A673 (cell line): ENCODE measurements at places on chromosomes 11 and 22. TPM values are rescaled to one million over a fixed set of nuclear protein-coding genes. Genes with fewer than 3 reads are reported as not detected.

The CLDN5 gene
- 0.21 and 0.22 TPM in 2 replicates for total RNA-seq

The PACS1 gene
- total RNA-seq, result 75.7 and 79.1 TPM in 2 replicates

DNA sequence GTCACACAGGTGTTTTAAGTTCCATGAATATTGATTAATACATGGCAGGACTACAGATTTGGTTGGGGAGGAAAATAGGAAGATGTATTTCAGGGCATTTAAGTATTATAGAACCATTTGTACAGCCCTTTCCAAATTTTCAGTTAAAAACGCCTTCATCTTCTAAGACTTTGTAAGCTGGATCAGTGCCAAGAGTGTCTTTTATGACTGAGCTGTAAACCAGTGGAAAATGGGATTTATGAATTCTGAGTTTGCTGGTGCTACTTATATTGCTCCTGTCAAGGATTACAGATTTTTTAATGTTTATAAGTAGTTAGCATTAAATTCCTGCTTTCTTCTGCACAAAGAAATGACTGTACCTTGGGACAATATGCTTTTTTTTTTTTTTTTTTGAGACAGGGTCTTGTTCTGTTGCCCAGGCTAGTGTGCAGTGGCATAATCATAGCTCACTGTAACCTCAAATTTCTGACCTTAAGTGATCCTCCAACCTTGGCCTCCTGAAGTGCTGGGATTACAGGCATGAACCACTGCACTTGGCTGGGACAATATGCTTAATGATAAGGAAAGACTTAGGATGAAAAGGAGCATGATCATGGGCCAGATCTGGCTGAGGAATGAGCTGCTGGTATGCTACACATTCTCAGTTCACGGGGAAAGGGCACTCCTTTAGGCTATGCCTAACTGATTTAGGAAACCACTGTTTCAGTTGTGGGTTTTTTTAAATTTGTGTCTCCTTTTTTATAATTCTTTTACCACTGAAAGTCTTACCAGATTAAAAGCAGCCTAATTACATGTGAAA lies 113.6 kb upstream of the MTNR1B start:
- no peaks in the 10 kb centered on the region for H3K27me3 ChIP-seq
- H3K36me3 ChIP-seq, result no peaks in the 10 kb centered on the region
- H3K4me1 ChIP-seq, result peaks cover 16% of the 10 kb centered on the region
- no peak overlapping the region for H3K4me3 ChIP-seq
- no peak overlapping the region for H3K27ac ChIP-seq

The TEX54 gene
- 0.77 TPM in 1 of 2 replicates, not detected in the other for total RNA-seq

DNA sequence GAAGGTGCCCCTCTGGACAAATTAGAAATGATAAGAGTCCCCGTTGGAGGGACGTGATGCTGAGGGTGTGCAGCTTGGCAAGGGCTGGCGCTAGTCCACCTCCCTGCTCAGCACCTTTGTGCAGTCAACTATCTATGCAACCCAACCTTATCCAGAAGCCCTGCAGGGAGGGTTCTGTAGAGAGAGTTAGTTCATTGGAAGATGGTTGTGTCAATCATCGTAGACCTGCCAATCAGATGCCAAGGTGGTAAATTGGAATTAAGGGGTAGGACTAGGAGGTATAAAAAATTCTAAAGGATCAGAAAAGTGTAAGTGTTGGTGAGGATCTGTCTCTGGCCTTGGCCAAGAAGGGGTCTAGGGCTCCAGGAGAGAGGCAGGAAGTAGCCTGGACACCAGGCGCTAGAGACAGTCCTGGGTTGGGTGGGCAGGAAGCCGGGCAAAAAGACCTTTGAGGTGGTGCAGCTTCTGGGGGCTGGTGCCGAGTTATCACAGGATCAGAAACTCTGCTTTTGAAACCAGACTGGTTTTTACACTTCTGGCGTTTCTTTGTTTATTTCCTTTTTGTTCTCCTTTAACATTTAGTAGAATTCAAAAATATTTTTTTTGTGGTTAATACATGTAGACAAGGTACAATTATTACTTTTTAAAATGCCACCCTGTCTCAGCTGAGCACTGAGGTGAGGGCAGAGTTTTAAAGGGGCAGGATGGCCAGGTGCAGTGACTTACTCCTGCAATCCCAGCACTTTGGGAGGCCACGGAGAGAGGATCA lies 1.6 kb downstream of the C1QTNF6 start:
- peaks cover 35% of the 10 kb centered on the region for H3K4me1 ChIP-seq
- H3K27me3 ChIP-seq, result no peaks in the 10 kb centered on the region
- H3K4me3 ChIP-seq, result peak overlapping the region; percentile 50
- H3K36me3 ChIP-seq, result no peaks in the 10 kb centered on the region
- DNase-seq, result peak; percentile 87

The TPBGL gene
- total RNA-seq, result 0.24 and 0.41 TPM in 2 replicates

DNA sequence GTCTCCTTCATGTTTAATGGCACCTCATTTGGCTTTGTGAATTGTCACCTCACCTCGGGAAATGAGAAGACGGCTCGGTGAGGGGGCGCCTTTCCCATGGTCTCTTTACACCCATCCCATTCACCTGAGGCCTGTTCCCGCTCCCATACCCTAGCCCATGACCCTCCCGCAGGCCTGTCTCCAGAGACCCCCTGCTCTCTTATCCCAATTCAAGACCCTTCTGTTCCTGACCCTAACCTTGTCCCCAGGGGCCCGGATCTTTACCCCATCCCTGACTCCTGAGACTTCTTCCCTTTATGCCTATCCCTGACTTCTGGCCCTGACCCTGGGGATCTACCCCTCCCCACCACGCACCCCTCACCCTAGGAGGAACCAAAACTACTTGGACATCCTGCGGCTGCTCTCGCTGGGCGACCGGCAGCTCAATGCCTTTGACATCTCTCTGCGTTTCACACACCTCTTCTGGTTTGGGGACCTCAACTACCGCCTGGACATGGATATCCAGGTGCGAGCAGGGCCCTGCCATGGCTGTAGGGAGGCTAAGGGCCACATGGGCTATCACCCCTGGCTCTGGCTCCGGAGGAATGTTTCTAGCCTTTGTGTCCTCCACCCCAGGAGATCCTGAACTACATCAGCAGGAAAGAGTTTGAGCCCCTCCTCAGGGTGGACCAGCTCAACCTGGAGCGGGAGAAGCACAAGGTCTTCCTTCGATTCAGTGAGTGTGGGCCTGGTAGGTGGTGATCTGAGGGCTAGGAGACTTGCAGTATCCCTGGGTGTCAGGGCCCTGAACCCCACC lies 7.9 kb downstream of the INPPL1 start:
- H3K27ac ChIP-seq, result no peak overlapping the region
- H3K4me1 ChIP-seq, result no peaks in the 10 kb centered on the region
- no peak overlapping the region for H3K4me3 ChIP-seq
- H3K27me3 ChIP-seq, result no peaks in the 10 kb centered on the region

DNA sequence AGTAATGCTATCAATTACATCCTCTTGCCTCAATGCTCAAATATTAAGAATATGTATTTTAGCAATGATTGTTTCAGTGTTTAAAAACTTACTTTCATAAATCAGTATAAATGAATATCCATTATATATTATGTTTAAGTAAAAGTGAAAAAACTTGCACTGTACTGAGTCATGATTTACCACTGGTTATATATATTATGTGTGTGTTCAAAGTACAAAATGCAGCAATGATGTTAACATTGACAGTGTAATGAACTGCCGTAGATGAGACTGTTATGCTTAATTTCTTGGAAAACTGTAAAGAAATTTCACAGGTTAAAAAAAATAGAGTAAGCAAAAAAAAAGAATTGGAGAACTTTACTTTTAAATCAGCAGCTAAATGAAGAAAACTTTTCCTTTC lies 8.7 kb downstream of the LIN7C start:
- peaks cover 92% of the 10 kb centered on the region for H3K36me3 ChIP-seq
- H3K27me3 ChIP-seq, result no peaks in the 10 kb centered on the region
- no peak overlapping the region for H3K27ac ChIP-seq
- no peak for DNase-seq
- H3K4me1 ChIP-seq, result peaks cover 15% of the 10 kb centered on the region

DNA sequence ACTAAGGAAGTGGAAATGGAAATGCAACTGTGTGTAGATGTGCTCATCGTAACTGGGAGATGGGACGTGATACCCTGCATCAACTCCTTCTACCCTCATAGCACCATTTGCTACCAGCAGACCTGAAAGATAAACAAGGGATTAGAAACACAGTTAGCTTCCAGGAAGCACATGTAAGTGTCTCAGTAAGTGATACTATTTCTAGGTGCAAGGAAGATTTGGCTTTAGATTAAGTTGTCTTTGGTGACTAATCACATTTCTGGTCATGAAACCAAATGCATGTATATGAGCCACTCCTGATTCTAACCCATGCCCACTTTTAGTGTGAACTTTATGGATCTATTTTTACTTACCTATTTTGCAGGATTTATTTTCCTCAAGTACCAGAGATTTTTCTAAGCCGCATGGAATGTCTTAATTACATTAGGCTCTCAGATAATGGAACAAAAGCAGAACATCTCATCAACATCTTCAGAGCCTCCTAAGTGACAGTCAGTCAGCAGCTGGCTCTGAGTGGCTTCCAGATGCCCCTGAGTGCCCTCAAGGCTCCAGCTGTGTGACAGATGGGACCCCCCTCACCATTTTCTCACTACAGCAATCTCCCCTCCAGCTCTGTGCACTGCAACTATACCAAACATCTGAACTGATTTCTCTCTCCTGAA lies 21.2 kb downstream of the SLC5A12 start:
- no peaks in the 10 kb centered on the region for H3K36me3 ChIP-seq
- DNase-seq, result no peak
- peaks cover 69% of the 10 kb centered on the region for H3K27me3 ChIP-seq
- H3K4me1 ChIP-seq, result no peaks in the 10 kb centered on the region
- no peak overlapping the region for H3K4me3 ChIP-seq
